ENCODE measurements at places on chromosomes 6 and 20.
A peak's percentile ranks its signal among the peaks of the same experiment; 100 is the strongest.

- DNase-seq = no peak
- H3K36me3 ChIP-seq = no peaks in the 10 kb centered on the region
- no peaks in the 10 kb centered on the region for H3K27me3 ChIP-seq
- no peak overlapping the region for H3K27ac ChIP-seq
- peaks cover 5% of the 10 kb centered on the region for H3K4me1 ChIP-seq
These were observed 3.7 kb upstream of the DBNDD2 start for GRCh38 chr20:45404438-45404837.

DNA sequence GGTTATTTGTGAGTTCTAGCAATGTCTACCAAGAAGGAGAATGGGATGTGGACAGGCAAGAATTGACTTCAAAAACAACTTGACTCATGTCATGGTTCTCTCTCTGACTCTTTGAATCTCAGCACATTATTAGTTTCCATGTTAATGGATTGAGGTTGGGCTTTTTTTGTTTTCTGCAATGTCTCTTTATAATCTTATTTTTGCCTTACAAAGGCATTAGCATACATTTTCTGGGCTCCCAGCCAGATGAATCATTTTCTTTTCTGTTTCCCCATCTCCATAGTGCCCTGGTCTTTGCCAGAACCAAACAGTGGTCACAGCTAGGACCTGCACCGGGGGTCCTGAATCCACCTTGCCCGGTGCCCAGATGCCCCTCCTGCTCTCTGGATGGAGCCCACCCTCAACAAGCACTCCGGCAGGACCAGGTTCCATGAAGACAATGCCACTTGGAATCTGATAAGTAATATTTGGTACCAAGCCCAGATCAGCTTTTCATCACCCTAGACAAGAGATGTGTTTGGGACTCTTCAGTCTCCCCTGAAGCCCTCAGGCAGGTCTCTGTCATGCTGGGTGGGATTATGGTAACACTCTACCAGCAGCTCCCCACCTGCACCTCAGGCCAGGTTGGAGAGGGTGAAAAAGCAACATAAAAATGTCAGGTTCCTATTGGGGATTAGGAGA lies 266.7 kb upstream of the SULF2 start:
- H3K27ac ChIP-seq = no peak overlapping the region
- no peaks in the 10 kb centered on the region for H3K27me3 ChIP-seq
- H3K4me1 ChIP-seq = no peaks in the 10 kb centered on the region
- no peaks in the 10 kb centered on the region for H3K36me3 ChIP-seq
- no peak for DNase-seq
- H3K4me3 ChIP-seq = no peak overlapping the region

DNA sequence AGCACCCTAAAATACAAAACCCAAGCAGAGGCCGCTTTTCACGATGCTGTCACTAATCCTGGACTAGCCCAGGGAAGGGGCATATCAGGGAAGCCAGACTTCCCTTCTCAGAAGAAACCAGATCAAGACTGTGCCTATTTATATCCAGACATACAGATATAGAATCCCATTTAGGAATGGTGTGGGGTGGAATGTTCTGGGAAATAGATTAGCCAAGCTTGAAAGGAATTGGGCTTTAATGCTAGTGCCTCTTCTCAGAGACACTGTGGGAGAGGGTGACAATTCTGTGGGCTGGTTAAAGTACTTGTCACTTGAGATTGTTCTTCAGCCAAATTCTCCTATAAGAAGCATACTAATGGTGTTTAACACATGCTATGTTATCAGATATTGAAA lies 45.5 kb downstream of the SNAP25 start:
- H3K4me1 ChIP-seq = no peaks in the 10 kb centered on the region
- H3K4me3 ChIP-seq = no peak overlapping the region
- no peaks in the 10 kb centered on the region for H3K27me3 ChIP-seq
- no peak overlapping the region for H3K27ac ChIP-seq

DNA sequence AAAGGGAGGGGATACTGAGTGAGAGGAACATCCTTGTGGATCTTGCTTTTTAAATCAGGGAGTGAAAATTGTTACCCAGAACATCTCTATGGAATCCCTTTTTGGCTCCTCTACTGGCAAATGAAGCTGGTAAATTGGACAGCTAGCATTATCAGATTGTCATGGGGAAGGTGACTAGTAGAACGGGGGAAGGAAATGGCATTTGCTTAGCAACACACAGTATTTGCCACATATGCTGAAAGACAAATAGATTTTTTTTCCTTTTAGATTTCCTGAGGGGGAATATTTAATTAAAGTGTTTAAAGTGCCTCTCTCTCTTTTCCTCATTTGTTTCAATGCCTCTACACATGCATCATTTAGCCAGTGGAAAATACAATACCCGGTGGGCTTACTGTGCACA lies 573.5 kb downstream of the BCKDHB start:
- DNase-seq = no peak
- H3K27me3 ChIP-seq = no peaks in the 10 kb centered on the region
- no peak overlapping the region for H3K27ac ChIP-seq
- no peaks in the 10 kb centered on the region for H3K4me1 ChIP-seq

DNA sequence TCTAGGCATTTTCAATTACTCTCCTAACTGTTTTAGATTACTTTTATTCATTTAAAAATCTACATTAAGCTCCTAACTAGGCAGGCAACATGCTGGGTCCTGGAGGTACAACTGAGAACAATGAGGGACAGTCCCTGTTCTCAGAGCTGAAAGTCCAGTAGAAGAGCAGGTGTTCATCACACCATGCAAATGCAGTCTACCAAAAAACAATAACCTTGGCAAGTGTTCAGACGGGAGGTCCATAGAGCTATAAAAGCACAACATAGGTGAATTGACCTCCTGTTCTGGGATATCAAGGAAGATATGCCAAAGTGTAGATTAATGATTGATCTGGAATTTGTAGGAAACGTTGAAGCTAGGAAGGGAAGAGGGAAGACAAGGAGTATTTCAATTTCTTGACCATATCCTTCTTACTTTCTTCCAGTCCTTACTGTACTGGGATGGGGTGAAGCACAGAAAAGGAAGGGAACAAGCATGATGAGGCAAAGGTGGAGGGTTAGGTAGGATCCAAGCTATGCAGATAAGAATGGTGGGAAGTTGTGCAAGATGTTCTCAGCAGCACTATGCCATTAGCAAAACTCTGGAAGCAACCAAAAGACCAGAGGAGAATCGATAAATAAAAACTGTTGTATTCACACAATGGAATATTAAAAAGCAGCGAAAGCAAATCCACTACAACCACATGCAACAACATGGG lies 485.7 kb upstream of the JARID2 start:
- H3K4me1 ChIP-seq = no peaks in the 10 kb centered on the region
- H3K27ac ChIP-seq = no peak overlapping the region
- H3K27me3 ChIP-seq = no peaks in the 10 kb centered on the region

GRCh38 chr20:31675828-31676608 lies 38.3 kb downstream of the COX4I2 start:
- no peaks in the 10 kb centered on the region for H3K36me3 ChIP-seq
- no peaks in the 10 kb centered on the region for H3K27me3 ChIP-seq
- no peaks in the 10 kb centered on the region for H3K4me1 ChIP-seq
- H3K27ac ChIP-seq = peak overlapping the region; percentile 61

DNA sequence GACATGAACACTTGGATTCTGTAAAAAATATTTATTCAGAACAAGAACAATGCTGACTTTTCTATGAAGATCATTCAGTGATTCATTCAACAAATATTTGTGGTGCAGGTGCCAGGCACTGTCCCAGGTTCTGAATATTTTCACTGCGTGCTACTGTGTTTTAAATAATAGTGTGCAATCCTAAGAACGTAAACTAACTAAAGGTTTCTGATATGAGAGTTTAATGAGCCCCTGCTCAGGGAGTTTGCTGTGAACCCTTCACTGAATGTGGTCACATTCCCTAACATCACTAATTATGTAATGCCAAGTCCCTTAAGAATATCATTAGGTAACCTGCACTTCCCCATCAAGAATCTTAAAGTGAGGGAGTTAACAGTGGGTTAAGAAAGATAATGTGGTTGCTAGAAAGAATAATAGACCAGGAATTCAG lies 1.7 kb upstream of the TMEM170B start:
- H3K4me3 ChIP-seq = no peak overlapping the region
- no peaks in the 10 kb centered on the region for H3K36me3 ChIP-seq
- no peak overlapping the region for H3K27ac ChIP-seq
- H3K27me3 ChIP-seq = no peaks in the 10 kb centered on the region
- DNase-seq = no peak

- no peaks in the 10 kb centered on the region for H3K36me3 ChIP-seq
- DNase-seq = no peak
- H3K4me1 ChIP-seq = no peaks in the 10 kb centered on the region
- no peak overlapping the region for H3K27ac ChIP-seq
These were observed 59.6 kb downstream of the ZNF831 start for GRCh38 chr20:59223182-59223601.

DNA sequence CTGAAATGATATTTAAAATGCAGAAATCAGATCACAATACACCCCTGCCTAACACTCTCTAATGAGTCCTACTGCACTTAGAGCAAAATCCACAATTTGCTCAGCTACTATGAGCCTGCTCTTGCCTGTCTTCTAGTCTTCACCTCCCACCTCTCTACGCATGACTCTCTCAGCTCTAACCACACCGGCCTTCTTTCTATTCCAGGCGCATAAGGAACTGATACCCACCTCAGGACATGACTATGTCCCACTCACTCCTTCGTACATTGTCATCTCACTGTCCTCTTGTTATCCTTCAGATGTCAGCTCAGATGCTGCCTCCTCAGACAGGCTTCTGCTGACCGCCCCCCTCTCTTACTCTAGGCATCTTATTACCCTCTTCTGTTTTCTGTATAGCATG lies 201.0 kb upstream of the FLRT3 start:
- H3K36me3 ChIP-seq = no peaks in the 10 kb centered on the region
- H3K4me1 ChIP-seq = no peaks in the 10 kb centered on the region
- H3K27ac ChIP-seq = no peak overlapping the region
- no peaks in the 10 kb centered on the region for H3K27me3 ChIP-seq
- H3K4me3 ChIP-seq = no peak overlapping the region

GRCh38 chr20:4017051-4017712 lies 1.8 kb upstream of the RNF24 start:
- H3K4me1 ChIP-seq = no peaks in the 10 kb centered on the region
- H3K4me3 ChIP-seq = no peak overlapping the region
- no peaks in the 10 kb centered on the region for H3K36me3 ChIP-seq
- no peak for DNase-seq
- no peaks in the 10 kb centered on the region for H3K27me3 ChIP-seq
- no peak overlapping the region for H3K27ac ChIP-seq

- no peaks in the 10 kb centered on the region for H3K36me3 ChIP-seq
- H3K4me1 ChIP-seq = no peaks in the 10 kb centered on the region
- H3K27ac ChIP-seq = no peak overlapping the region
- H3K27me3 ChIP-seq = no peaks in the 10 kb centered on the region
- H3K4me3 ChIP-seq = no peak overlapping the region
These were observed 55.3 kb upstream of the LY86 start for GRCh38 chr6:6533176-6533575.

- no peak for DNase-seq
- H3K27ac ChIP-seq = no peak overlapping the region
- peaks cover 8% of the 10 kb centered on the region for H3K4me1 ChIP-seq
- H3K36me3 ChIP-seq = no peaks in the 10 kb centered on the region
These were observed 5.3 kb downstream of the FBXO5 start for GRCh38 chr6:152977556-152977955.

DNA sequence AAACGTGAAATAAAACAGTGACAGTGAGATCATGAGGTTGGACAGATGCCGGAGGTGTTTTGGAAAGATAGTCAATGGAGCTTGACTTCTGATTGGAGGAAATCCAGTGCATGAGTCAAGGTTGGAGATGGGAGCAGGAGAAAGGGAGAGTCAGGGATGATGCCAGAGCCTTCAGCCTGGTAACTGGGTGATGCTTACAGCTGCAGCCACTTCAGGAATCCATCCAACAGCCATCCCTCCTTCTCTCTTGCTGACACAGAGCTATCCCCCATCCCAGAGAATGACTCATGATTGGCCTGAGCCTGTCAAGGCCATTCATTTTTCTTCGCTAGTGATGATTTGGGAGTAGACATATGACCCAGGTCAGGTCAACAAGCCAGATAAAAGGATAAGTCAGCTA lies 112.8 kb downstream of the SAMD5 start:
- H3K36me3 ChIP-seq = no peaks in the 10 kb centered on the region
- no peaks in the 10 kb centered on the region for H3K4me1 ChIP-seq
- DNase-seq = peak; percentile 91
- peak overlapping the region; percentile 49 for H3K27ac ChIP-seq
- H3K4me3 ChIP-seq = no peak overlapping the region
- no peaks in the 10 kb centered on the region for H3K27me3 ChIP-seq

DNA sequence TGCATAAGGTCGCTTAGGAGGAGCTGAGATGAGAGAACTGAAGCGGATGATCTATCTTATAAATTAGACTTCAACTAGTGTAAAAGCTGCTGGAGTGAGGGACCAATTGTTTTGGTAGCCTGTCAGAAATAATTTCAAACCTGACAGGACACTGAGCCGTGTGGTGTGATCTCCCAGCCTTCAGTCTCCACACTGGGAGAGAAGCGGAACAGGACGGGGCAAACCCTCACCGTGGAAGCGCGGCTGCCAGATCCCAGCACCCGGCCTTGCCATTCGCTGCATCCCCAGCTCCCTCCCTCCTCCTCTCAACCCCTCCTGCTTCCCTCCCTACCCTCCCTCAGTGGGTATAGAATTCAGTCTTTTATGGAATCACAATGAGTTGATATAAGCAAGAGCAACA lies 900.1 kb upstream of the SLC35B3 start:
- no peaks in the 10 kb centered on the region for H3K27me3 ChIP-seq
- no peak overlapping the region for H3K27ac ChIP-seq
- no peak for DNase-seq
- H3K36me3 ChIP-seq = no peaks in the 10 kb centered on the region
- no peaks in the 10 kb centered on the region for H3K4me1 ChIP-seq

- no peaks in the 10 kb centered on the region for H3K4me1 ChIP-seq
- DNase-seq = no peak
- no peak overlapping the region for H3K27ac ChIP-seq
- no peaks in the 10 kb centered on the region for H3K27me3 ChIP-seq
These were observed 15.0 kb downstream of the SLC22A16 start for GRCh38 chr6:110461376-110461775.

DNA sequence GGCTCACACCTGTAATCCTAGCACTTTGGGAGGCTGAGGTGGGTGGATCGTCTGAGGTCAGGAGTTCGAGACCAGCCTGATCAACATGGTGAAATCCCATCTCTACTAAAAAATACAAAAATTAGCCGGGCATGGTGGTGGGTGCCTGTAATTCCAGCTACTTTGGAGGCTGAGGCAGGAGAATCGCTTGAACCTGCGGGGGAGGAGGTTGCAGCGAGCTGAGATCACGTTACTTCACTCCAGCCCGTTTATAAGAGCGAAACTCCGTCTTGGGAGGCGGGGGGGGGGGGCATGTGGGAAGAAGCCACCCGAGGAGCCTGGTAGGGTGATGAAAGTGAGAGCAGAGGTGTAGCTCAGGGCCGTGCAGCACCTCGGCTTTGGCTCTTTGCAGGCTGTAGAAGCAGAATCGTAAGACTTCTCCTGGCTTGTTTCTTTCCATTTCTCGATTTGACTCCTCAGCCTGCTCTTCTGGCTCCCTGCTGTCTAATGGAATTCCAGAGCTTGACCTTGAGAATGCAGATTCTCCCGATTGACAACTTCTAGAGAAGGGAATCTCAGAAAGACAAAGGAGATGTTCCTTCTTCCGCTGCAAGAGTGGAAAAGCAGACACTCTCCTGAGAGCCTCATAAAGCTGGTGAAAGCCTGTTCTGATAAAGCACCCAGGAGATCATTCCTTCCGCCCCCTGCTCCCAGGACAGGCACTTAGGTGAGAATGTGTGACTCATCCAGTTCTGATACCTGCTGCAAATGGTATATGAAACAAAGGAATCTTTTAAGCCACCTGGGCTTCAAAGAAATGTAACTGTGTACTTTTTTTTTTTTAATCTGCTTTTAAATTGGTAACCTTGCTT lies 26.0 kb upstream of the PPP1R16B start:
- no peak for DNase-seq
- no peaks in the 10 kb centered on the region for H3K4me1 ChIP-seq
- no peak overlapping the region for H3K4me3 ChIP-seq
- H3K27me3 ChIP-seq = no peaks in the 10 kb centered on the region
- no peaks in the 10 kb centered on the region for H3K36me3 ChIP-seq
